Small intestine (tissue), 16 donors: ENCODE measurements at places on chromosomes 12 and 14.

- no peak for DNase-seq
Observed at GRCh38 chr12:57320639-57321038, 69.7 kb upstream of the STAC3 start.

DNA sequence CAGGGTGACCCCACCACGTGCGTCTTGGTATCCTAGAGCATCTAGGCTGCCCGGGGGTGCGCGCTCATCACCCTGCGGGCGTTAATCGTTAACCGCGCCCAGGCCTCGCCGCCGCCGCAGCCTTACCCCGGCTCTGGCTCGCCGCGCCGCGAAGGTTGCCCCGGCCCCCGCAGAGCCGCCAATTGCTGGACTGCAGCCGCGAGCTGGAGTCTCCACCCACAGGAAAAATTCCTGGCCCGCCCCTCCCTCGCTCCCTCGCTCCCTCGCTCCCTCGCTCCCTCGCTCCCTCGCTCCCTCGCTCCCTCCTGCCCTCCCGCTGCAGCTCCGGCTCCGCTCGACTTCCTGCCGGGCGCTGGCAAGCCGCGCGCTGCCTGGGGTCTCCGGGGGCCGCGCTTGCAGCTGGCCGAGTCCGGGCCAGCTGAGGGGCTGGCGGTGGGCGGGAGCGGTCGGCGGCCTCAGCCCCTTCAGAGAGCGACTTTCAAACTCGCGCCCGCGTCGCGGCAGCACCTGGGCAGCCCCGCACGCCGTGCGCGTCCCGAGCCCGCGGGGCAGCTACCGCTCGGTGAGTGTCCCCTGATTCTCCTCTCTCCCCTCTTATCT, at the start of gene PLEKHG3:
PLEKHG3 (plus strand) TSS at position 282 of the 600 bp plus-strand sequence. CDS start 23,208 bp downstream, outside the sequence.
- DNase-seq: peak; percentile 95

- peak; percentile 40 for DNase-seq
Observed at GRCh38 chr12:51171884-51172514, 936 bp downstream of the TFCP2 start.

- no peak for DNase-seq
Observed at GRCh38 chr12:70983692-70984091, 63.2 kb upstream of the PTPRR start.

- DNase-seq: no peak
Observed at GRCh38 chr14:68663385-68664076, 129.3 kb downstream of the ZFP36L1 start.

- no peak for DNase-seq
Observed at GRCh38 chr14:70008284-70009262, 129.4 kb downstream of the SMOC1 start.

DNA sequence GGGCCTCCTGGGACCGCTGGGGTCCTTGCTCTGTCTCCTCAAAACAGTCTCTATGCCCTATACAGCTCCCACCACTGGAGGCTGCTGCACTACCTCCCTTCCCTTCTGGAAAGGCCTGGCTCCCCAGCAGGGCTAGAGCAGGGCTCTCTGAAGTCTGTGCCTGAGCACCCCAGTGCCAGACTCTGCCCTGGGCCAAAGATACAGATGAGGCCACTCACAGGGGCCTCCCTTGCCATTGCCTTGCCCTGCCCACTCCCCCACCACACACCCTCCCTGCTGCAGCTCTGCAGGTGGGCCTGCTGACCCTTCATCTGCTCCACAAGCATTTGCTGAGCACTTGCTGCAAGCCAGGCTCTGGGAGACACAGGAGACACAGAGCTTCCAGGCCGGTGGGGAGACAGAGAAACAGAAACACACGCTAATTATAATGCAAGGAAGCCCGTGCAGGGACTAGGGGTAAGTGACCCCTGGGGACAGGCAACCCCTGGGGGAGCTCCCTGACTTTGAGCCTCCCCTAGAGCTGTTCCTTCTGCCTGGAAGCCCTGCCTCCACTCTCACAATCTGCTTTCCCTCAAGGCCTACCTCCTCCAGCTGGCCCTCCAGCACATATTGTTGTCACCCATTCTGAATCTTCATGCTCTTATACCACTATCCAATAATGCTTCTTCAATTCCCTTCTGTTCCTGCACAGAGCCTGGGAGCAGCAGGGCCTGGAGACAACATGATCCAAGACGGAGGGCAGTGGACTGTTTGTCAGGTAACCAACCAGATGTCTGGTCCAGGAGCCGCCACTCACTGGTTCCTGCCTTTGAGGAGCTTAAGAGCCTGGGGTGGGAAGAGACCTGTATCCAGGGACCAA, 32.6 kb upstream of the PNMA1 start:
- DNase-seq: peak; percentile 61

GRCh38 chr12:51108136-51108535, 24.7 kb upstream of the CSRNP2 start:
- no peak for DNase-seq

DNA sequence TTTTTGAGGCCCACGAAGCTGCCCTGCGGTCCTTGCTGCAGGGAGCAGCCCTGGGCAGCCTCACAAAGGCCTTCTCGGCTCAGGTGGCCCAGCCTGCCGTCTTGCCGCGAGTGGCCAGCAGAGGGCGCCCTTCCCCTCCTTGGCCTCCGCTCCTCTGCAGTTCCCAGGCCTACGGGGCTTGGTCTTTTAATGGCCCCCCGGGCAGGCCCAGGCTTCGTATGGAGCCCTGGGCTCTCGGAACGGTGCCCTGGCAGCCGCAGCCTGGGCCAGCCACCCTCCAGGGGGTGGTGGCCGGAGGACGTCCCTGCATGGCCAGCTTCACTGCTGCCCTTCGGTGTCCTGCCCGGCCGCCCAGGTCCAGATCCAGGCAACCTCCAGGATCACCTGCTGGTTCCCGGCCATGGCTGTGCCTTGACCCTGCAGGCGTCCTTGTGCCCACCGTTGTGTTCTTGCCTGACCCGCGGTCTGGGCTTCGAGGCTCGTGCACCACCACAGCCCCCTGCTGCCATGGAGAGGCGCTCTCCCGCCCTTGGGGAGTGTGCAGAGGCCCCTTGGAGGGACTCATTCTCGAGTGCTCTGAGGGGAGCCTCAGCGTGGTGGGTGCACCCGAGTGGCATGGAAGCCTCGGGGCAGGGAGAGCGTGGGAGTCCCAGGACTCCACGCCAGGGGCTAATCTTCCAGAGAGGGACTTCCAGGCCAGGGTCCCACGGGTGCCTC, 9.4 kb downstream of the ASPG start:
- peak; percentile 52 for DNase-seq

- DNase-seq: no peak
Observed at GRCh38 chr12:48281811-48282210, 68.9 kb downstream of the ZNF641 start.

DNA sequence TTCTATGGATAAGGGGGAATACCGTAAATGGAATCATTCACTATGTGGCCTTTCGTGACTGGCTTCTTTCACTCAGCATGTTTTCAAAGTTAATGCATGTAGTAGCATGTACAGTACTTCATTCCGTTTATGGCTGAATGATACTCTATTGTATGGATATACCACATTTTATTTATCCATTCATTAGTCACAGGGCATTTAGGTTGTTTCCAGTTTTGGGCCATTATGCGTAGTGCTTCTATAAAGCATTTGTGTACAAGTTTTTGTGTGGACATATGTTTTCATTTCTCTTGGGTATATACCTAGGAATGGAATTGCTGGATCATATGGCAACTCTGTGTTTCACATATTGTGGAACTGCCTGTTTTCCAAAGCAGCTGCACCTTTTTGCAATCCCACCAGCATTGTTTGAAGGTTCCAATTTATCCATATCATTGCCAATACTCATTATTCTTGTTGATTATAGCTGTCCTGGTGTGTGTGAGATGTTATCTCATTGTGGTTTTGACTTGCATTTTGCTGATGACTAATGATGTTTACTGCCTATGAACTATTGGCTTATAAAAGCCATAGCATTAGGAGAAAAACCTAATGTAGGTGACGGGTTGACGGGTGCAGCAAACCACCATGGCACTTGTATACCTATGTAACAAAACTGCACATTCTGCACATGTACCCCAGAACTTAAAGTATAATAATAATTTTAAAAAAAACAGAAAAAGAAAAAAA, 45.5 kb downstream of the ATF7IP start:
- peak; percentile 47 for DNase-seq

DNA sequence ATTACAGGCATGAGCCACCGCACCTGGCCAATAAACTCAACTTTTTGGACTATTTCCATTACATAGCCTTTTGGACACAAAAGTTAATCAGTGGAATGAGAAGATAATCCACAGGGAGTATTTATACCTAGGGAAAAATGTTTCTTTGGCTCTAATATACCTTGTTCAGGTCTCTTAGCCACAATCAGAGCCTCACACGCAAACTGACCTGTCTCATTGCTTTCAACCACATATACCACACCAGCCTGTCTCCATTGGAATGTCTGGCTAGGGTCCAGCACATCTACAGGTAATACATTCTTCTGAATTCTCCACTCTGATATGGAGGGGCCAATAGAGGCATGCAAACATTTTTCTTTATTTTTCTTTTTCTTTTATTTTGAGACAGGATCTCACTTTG, 3.8 kb upstream of the RBMS2 start:
- DNase-seq: no peak

DNA sequence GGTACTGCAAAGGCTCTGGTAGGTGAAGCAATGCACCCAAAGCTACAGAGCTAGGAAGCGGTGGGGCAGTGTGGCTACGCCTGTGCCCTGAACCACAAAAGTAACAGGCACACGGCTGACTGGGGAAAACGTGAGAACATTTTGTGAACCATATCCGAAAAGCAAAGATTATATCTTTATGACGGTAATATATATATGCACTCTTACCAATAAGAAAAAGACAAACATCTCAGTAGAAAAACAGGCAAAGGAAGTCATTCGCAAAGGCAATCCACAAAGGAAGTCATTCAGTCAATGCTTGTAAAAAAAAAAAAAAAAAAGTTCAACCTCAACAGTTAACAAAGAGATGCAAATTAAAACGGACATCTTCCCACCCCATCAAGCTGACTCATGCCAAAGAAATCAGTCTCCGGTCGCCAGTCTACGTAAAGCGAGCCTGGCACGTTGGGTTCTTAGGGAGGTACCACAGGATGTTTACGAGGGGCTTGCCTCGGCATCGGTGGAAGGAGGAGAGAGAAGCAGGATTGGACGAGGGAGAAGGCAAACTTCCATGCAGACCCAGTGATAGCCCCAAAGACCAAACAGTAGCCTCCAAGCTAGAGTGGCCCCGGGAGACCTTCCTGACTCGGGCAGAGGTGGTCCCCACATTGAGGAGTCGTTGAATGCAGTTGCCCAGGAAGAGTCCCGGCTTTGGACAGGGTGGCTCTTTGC, 39.4 kb upstream of the PPP2R5C start:
- peak; percentile 40 for DNase-seq

GRCh38 chr12:92810370-92810769, 107.6 kb downstream of the PLEKHG7 start:
- DNase-seq: no peak

GRCh38 chr12:41683023-41683422, 461.7 kb downstream of the GXYLT1 start:
- no peak for DNase-seq

- DNase-seq: no peak
Observed at GRCh38 chr14:69896972-69897371, 17.8 kb downstream of the SMOC1 start.
